ENCODE measurements at places on chromosomes 4 and X.

DNA sequence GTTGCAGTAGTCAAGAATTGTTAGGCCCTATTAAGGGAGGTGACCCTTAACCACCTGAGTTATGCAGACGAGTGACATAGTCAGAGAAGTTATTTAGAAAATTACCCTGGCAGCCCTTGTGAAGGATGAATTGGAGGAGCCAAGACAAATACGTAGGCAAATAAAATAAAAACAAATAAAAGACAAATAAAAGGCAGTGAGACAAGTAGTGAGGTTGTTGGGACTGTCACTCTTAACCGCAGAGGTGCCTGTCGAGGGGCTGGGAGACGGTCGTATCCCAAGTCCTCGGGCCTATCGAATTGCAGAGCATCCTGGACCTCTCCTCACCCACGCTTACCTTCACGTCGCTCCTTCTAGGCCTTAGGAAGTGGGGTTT lies 58.0 kb upstream of the ZC4H2 start:
- DNase-seq: no peak

DNA sequence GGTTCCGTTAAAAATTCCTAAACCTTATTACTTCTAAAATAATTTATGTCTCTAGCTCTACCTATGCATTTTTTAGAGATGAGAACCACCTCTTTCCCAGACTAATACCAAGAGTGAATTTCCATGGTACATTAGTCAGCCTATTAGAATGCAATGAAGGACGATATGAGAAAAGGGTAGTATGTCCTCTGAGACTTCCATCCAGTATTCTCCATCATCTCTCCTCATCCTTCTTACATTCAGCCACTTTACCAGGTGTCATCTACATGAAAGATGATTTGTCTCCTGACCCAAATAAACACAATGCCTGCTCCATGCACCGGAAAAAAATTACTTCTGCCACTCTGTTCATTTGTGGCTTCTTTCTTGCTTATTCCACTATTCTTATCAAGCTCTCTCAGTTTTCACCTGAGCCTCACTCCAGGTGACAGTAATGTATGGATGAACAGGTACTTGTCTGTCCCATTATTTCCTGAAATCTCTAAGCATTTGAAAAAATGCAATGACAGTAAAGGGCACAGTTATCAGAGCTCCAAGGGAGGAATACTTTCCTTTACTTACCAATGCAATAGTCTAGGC lies 97.9 kb downstream of the MAB21L2 start:
- DNase-seq: no peak

- DNase-seq: no peak
These were observed 4.1 kb upstream of the EPGN start for GRCh38 chr4:74304095-74304625.

GRCh38 chr4:145352438-145353145 lies 129.1 kb upstream of the SMAD1 start:
- no peak for DNase-seq

GRCh38 chrX:13778916-13779315 lies 38.0 kb downstream of the GPM6B start:
- DNase-seq: no peak

GRCh38 chr4:157550028-157550427 lies 329.5 kb downstream of the GRIA2 start:
- DNase-seq: no peak

DNA sequence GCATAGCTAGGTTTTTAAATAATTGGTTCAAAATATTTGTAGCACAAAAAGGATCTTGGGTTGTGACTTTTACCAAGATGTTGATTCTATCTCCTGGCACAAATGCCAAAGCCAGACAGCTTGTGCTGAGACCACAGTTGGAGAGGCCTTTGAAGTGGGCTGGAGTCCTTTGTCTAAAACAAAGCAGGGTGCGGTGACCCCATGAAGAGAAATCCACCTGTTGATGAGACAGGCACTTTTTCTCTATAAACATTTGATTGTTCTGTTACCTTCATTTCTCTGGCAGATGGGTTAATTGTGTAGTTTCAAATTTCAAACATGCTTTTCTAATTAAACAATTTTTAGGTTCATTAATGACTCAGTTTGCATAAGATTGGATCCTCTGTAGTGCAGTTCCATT lies 56.7 kb downstream of the STOX2 start:
- no peak for DNase-seq

GRCh38 chr4:142434519-142435224 lies 411.4 kb downstream of the INPP4B start:
- no peak for DNase-seq

DNA sequence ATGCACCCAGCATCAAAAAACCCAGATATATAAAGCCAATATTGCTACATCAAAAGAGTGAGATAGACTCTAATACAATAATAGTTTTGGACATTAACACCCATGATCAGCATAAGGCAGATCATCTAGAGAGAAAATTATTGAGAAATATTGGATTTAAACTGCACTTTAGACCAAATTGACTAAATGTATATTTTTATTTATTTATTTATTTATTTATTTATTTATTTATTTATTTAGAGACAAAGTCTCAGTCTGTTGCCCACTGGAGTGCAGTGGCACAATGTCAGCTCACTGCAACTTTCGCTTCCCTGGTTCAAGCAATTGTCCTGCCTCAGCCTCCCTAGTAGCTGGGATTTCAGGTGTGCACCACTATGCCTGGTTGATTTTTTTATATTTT lies 193.0 kb downstream of the KLHL4 start:
- DNase-seq: no peak

All from RWPE2 (cell line).